Dorsolateral prefrontal cortex (tissue), 122 donors: ENCODE measurements at places on chromosomes 12 and 14.

GRCh38 chr14:98682033-98682432 is 590.0 kb downstream of the BCL11B start:
- no peak for DNase-seq

DNA sequence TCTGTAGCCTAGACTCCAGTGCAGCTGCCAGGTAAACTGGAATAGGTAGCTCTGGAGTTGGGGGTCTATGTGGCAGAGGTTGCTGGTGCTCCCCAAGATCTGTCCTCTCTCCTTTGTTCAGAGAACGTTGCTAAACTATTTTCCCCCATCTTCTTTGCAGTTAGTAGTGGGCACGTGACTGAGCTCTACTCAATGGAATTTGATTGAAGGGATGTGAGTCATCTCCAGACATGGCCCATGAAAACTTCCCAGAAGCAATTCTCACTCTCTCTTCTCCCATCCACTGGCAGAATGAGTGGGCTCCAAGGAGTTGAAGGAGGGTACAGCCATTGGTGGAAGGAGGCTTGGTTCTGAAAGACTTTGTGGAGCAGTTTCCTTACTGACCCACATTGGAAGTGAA is 44.0 kb downstream of the PAH start:
- no peak for DNase-seq

DNA sequence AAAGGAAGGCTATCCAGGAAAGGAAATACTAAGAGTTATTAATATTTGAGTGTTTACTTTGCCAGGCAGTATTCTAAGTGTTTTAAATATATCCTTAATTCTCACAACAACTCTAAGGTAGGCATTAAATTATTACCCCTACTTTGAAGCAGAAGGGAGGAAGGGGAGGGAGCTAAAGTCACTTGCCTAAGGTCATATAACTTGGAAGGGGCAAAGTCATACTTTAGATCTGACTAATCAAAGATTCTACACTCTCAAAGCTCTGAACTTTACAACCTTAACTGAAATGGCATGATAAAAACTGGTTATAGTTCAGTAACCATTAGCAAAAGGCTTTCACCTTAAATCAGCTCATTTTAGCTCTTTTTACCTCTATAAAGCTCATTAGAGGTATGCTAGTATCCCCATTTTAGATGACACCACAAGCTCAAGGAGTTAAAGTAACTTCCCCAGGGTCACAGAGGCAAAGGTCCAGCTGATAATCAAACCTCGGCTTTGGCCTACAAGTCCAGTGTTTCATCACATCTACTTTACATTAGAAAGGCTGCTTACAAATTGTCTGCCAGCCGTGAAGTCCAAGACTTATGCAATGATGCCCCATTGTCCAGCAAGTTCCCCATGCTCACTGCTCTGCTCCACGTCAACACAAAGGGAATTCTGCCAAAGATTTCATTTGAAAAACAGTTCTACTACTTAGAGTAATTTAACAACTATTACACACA is 223.9 kb downstream of the MED13L start:
- no peak for DNase-seq

- DNase-seq = no peak
These were observed 32.6 kb downstream of the CPSF2 start for GRCh38 chr14:92154283-92154942.

DNA sequence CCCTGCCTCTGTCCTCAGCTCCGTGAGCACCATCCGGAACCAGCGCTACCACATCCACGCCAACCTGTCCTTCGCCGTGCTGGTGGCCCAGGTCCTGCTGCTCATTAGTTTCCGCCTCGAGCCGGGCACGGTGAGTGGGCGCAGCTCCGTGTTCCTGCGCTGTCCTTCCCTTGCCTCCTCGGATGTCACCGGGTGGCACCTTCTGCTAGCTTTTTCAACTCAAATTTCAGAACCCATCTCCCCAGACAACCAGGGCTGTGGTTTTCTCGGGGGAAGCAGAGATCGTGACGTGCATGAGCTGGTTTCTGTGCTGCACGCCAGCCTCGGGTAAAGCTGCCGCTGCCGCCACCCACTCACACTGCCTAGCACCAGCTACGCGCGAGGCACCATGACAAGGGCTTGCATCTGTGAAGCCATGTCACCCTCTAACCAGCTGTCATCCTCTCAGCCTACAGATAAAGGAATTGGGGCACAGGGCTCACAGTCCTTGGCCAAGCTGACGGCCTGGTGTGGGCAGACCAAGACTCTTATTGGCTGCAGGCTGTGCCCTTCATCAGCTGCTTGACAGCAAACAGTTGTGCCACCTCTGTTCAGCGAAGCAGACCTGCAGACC is 152.1 kb downstream of the ADGRD1 start:
- peak; percentile 39 for DNase-seq

GRCh38 chr12:41942354-41942753 is 202.3 kb downstream of the GXYLT1 start:
- DNase-seq = no peak

DNA sequence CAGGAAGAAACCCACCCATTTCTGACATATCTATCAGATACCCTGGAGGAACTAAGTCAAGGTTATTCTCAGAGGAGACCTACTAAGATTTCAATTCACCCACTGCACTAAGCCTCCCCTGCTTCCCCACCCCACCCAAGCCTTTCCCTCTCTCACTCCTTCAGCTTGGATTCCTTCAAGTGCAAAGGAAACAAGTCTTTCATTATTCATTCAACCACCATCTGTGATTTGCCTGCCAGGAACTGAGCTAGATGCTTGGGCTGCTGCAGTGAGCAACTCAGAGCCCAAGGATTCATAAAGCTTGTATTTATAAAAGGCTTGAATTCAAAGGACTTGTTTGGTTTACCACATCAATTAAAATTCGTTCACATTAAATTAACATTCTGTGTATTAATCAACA is 161.3 kb downstream of the GXYLT1 start:
- DNase-seq = no peak

DNA sequence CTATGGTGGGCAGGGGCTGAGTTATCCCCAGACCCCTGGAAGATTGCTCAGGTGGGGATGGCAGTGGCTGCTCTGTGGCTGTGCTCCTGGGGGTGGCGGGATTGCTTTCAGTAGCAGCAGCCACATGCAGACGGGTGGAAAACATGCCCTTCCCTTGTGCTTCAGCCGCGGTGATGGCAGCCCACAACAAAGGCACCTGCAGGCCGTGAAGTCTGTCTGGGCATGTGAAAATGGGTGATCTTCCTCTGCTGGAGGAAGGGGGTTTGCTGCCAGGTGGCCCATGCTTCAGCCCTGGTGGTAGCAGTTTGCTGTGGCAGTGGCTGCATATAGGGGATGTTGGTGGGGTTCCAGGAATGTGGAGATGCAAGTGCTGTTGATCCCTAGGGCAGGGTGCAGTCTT is 326.2 kb upstream of the RGS6 start:
- DNase-seq = no peak

DNA sequence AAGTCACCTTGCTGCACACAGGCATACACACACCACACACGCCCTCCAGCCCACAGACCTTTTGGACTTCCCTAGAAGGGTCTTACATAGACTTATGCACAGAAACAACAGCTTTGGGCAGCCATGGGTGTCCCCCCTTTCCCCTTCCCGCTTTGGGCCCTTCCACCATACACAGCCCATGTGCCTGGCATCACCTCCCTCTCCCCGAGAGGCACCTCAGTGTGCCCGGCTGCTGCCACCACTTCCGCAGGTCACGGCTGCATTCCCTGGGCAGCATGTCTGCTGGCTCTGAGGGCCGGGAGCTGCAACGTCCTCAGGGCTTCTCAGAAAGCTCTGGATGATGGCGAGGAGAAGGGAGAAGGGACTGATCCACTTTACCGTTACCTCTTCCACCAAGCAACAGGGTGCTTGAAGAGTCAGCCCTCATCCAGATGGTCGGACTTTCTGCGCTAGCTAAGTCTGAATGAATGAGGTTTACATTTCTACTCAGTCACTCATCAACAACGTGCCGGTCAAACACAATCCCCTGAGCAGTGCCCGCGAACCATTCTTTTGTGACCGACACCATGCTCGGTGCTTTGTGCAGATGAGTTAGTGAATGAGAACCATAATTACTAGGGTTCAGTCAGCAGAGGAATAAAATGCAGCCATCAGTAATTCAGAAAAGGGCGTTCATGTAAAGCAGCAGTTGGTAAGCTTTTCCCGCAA is 72.2 kb upstream of the BCL11B start:
- no peak for DNase-seq

GRCh38 chr12:53101931-53102781 is 1.1 kb upstream of the SOAT2 start:
- DNase-seq = no peak
